Activated CD8-positive, alpha-beta T cell treated with anti-CD3 and anti-CD28 coated beads, Interleukin-2, amount 10 ng/mL, durations not matched to agents 7 days and 5 days (primary cell): ENCODE measurements at places on chromosomes 4 and X. TPM values are rescaled to one million over a fixed set of nuclear protein-coding genes. Genes with fewer than 3 reads are reported as not detected.

- no peaks in the 10 kb centered on the region for H3K36me3 ChIP-seq
- no peak overlapping the region for H3K27ac ChIP-seq
- H3K4me3 ChIP-seq, result no peak overlapping the region
- peaks cover 4% of the 10 kb centered on the region for H3K27me3 ChIP-seq
- H3K4me1 ChIP-seq, result no peaks in the 10 kb centered on the region
Observed at GRCh38 chr4:101938836-101939235, 148.3 kb downstream of the BANK1 start.

DNA sequence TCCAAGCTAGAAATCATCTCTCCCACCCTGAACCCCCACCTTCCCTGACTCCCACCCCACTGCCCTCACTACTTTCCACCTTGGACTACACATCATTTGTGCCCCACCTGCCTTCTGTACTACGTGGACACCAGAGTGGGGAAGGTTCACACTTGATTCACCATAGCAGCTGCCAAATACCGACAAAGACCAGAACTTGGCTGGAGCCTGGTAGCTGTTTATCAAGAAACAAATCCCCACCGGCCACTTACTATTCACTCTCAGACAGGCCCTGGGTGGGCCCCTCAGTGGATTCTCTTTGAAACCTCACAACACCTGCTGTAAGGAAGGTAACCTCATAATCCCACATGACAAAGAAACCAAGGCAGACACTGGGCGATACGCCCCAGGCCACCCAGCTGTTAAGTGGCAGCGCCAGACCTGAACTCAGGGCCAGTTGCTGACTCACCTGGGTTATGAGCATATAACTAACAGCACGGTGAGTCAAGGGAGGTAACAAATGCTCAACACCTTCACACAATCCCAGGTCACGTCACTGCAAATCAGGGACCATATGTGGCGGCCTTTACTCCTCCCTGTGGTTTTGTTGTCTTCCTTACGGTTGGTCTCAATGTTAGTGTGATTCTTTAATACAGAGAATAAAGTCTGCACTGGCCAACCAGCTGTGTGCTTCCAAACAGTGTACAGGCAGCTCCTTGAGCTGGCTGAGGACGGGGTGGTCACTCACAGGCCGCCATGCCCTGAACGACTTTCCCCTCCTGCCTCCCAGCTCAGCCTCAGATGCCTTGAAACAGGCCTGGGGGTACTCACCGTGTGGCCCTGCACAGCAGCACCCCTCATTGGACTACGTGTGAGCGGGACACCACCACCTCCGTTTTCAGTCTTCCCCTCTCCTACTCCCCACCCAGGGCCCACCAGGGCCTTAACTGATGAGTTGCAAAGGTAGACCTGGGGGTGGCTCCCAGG is 7.5 kb downstream of the WDR1 start:
- peak overlapping the region; percentile 54 for H3K4me3 ChIP-seq
- peaks cover 99% of the 10 kb centered on the region for H3K4me1 ChIP-seq
- peak; percentile 47 for DNase-seq
- H3K36me3 ChIP-seq, result peaks cover 97% of the 10 kb centered on the region
- no peaks in the 10 kb centered on the region for H3K27me3 ChIP-seq

- no peak overlapping the region for H3K27ac ChIP-seq
- peaks cover 3% of the 10 kb centered on the region for H3K36me3 ChIP-seq
- H3K27me3 ChIP-seq, result peaks cover 67% of the 10 kb centered on the region
- DNase-seq, result no peak
- H3K4me1 ChIP-seq, result peaks cover 15% of the 10 kb centered on the region
Observed at GRCh38 chr4:84481077-84481859, 17.8 kb downstream of the NKX6-1 start.

- no peak overlapping the region for H3K27ac ChIP-seq
- no peaks in the 10 kb centered on the region for H3K4me1 ChIP-seq
- H3K4me3 ChIP-seq, result no peak overlapping the region
- DNase-seq, result no peak
- H3K27me3 ChIP-seq, result no peaks in the 10 kb centered on the region
Observed at GRCh38 chrX:24928114-24928513, 87.7 kb downstream of the ARX start.

DNA sequence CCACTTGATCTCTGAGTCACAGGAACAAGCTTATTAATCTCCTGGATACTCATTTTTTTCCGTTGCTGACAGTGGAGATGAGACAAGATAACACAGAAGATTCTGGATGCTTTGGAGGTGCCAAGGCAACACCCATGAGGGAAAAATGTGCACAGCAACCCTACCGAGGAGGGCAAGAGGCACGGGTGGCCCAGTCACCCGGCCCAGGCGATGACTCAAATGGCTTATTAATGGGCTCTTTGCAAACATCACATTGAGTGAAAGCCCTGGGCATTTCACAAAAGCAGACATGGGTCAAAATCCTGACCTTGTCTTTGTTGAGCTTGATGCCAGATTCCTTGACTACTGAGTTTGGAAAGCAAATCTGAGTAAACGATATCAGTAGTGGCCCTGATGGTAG is 315.1 kb downstream of the STK32B start:
- no peak overlapping the region for H3K27ac ChIP-seq
- H3K4me1 ChIP-seq, result no peaks in the 10 kb centered on the region
- H3K27me3 ChIP-seq, result no peaks in the 10 kb centered on the region
- DNase-seq, result no peak
- H3K36me3 ChIP-seq, result no peaks in the 10 kb centered on the region
- no peak overlapping the region for H3K4me3 ChIP-seq

- DNase-seq, result peak; percentile 83
- peak within 1 kb of the TSS; percentile 97 for H3K27ac ChIP-seq
- peaks cover 5% of the 10 kb centered on the region for H3K27me3 ChIP-seq
- peak within 1 kb of the TSS; percentile 99 for H3K4me3 ChIP-seq
Observed at GRCh38 chr4:145938618-145939440, at the start of gene ZNF827. TSS of gene ZNF827 (minus strand) at chr4:145938823. CDS start at chr4:145938407, 416 bp downstream.

- no peak for DNase-seq
- no peak overlapping the region for H3K4me3 ChIP-seq
Observed at GRCh38 chrX:53479301-53479700, 45.1 kb upstream of the HSD17B10 start.

GRCh38 chr4:17091104-17091503 is 192.7 kb upstream of the LDB2 start:
- H3K4me3 ChIP-seq, result no peak overlapping the region
- H3K36me3 ChIP-seq, result no peaks in the 10 kb centered on the region
- H3K4me1 ChIP-seq, result peaks cover 11% of the 10 kb centered on the region
- no peak for DNase-seq

GRCh38 chr4:149791851-149792250 is 23.8 kb downstream of the IQCM start:
- no peaks in the 10 kb centered on the region for H3K27me3 ChIP-seq
- no peaks in the 10 kb centered on the region for H3K36me3 ChIP-seq
- no peak overlapping the region for H3K4me3 ChIP-seq
- DNase-seq, result no peak

DNA sequence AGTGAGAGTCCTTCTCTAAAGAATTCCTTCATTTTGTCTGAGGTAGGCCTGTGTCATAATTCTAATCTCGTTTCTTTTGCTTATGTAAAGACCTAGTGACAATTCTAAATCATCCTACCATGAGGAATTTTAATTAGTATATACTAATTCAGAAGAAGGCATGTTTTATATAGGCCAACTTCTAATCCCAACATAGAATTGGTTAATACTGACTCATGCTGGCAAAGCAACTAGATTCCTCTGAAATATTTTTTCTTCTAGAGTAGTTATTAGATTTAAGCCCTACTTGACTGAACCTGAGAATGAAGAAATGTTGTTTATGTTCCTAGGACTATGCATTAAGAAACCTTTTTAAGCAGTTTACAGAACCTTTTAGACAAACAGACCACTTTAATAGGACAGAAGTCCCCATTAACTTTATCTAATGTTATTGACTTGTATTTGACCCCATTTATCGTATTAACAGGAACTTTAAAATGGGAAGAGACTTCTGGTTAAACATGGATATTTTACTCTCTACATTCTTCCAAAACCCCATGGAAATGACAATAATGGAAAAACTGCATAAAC is 56.1 kb upstream of the EIF1AX start:
- H3K4me1 ChIP-seq, result no peaks in the 10 kb centered on the region
- H3K4me3 ChIP-seq, result no peak overlapping the region
- H3K36me3 ChIP-seq, result peaks cover 40% of the 10 kb centered on the region
- no peak overlapping the region for H3K27ac ChIP-seq
- DNase-seq, result no peak

DNA sequence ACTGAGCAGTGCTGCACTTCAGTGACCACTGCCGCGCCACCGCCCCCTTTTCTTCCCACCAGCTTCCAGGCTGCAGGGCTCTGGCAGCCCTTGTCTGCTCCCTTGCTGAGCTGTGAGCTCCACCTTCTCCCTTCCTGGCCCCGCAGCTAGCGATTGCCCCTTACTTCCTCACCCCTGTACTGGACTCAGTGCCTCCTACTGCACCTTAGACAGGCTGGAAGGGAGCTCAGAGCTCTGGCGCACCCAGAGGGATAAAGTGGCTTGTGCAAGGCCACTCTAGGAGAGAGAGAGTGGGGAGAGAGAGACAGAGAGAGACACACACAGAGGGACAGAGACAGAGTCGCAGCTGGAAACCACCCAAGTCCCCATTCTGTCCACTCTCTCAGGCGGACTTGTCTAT is 6.0 kb downstream of the RASL11B start:
- H3K36me3 ChIP-seq, result peaks cover 5% of the 10 kb centered on the region
- H3K4me1 ChIP-seq, result no peaks in the 10 kb centered on the region
- H3K27ac ChIP-seq, result no peak overlapping the region
- DNase-seq, result no peak

DNA sequence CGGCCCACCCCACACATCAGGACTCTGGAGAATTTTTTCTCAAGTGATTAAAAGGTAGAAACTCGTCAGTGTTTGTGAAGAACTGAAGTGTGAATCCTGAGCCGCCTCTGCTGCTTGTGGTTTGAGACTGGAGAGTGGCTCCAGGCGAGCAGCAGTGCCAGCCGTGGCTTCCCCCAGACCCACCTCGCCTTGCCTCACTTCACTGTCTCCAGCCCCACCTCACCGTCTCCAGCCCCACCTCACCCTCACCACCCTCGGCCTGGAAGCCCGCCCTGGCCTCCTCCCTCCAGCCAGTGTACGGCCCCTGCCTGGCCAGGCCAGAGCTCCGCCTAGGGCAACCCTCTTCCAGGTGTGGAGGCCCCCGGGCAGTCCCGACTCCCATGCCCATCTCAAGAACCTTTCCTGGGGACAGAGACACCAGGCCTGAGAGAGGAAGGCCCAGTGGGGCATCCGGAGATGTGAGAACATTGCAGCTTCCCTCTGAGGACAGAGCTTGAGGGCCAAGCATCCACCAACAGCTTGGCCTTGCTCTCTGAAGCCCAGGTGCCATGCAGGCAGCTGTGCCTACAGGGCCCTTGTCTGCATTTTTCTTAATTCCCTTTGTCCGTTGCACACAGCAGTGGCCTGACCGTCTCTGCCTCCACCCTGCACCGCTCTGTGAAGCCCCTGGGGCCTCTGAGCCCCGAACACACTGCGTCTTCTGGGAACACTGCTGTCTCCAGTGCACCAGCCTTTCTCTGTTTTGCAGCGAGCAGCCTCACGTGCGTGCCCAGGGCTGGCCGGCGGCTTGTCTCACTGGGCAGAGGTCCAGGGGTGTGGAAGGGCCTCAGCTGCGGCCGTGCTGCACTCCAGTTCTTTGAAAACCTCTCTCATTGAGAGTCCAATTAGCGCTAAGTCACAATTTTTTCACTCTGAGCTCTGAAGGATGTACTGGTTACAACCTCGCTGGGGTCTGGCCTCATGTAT is 13.8 kb downstream of the SH3BP2 start:
- DNase-seq, result no peak
- H3K27me3 ChIP-seq, result no peaks in the 10 kb centered on the region
- no peak overlapping the region for H3K4me3 ChIP-seq
- H3K4me1 ChIP-seq, result peaks cover 15% of the 10 kb centered on the region

DNA sequence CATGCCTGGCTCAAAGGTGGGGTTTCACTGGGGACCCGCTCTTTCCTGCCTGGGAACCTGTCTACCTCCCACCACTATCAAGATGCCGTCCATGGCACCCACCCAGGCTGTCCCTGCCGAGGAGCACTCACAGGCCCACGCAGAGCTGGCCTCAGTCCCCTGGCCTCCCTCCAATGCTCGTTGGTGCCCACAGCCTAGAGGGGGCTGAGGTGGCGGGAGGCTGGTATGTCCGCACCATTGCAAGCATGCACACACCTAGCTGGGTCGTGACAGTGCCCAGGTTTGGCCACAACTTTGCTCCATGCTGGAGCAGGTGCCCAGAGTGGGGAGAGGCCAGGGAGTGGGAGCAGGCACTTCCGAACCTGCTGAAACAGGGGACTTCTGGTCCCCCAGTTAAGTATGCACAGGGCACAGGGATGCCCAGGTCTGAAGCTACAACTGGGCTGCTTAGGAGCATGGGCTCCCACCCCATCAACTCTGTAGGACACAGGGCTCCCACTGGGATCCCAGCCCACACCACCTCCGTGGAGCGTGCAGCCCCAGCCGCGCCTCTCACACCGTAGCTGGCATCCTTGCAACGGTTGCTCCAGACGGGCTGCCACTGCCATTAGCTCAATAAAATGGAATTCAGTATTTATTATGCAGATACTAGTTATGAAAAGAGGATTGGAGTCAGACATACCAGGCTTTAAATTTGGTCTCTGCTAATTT is 1376.1 kb upstream of the TENM3 start:
- H3K4me1 ChIP-seq, result no peaks in the 10 kb centered on the region
- H3K4me3 ChIP-seq, result no peak overlapping the region
- H3K27me3 ChIP-seq, result no peaks in the 10 kb centered on the region
- DNase-seq, result no peak
- no peaks in the 10 kb centered on the region for H3K36me3 ChIP-seq

DNA sequence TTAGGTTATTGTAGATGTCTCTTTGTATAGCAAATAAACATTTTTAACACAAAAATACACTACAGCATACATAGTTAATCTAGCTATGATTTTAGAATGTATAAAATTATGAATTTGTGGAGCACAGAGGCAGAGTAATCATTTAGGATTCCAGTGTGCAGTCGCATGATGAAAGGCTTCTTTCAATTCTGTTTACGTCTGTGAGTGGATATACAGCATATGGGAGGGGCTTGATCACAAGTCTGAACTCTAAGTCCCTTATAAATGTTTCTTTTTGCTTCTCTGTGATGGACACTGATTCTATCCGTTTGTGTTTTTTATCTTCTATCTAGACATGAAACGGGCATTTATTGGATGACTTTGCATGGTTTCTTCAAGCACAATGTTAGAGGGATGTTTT is 1239.6 kb upstream of the AGA start:
- no peaks in the 10 kb centered on the region for H3K4me1 ChIP-seq
- DNase-seq, result no peak
- H3K4me3 ChIP-seq, result no peak overlapping the region
- no peaks in the 10 kb centered on the region for H3K27me3 ChIP-seq
- H3K27ac ChIP-seq, result no peak overlapping the region

Gene BMX
- total RNA-seq, result not detected

Gene NAA11
- not detected for total RNA-seq

Gene FGF13
- not detected for total RNA-seq

Gene COMMD8
- 30.2 TPM for total RNA-seq

Gene CXCL10
- total RNA-seq, result not detected

Gene SMIM31
- not detected for total RNA-seq

Gene RRH
- total RNA-seq, result not detected

Gene FGFBP1
- total RNA-seq, result not detected

Gene AGA
- total RNA-seq, result 27.4 TPM

Gene NELFA
- 32.2 TPM for total RNA-seq
